ENCODE measurements at places on chromosomes 13 and 19.

DNA sequence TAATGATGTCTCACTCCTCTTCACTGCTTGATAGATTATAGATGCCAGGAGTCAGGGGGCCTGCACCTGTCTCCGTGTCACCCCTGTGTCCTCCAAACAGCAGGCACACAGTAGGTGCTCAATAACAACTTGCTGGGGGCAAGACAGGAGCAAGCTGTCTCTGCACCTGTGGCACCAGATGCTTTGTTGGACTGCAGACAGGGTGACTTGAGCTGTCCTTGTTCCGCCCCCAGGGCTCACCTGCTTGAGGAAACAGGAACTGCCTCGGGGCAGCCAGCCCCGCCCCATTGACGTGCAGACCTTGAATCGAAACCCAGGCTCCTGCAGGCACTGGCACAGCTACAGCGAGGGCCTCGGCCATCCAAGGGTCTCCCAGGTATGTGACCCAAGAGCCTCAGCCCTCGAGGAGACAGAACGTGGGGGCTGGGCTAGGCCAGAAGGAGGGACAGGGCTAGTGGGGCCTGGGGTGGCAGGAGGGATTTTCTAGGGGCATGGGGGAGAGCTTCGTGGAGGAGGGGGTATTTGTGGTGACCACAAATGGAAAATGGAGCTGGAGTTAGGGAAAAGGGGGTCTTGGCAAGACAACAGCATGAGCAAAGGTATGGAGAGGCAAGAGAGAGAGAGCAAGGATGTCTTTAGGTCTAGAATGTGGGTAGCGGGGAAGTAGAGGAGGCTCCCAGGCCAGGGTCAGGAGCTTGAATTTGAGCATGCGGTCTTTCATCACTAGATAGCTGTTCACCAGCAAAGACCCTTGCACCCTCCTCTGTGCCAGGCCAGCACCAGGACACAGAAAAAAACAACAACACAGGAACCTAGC is at the start of gene HSH2D:
TSS of gene HSH2D (plus strand) at position 287 of the 817 bp plus-strand sequence. CDS start 5,066 bp downstream, outside the sequence.
- DNase-seq = no peak

DNA sequence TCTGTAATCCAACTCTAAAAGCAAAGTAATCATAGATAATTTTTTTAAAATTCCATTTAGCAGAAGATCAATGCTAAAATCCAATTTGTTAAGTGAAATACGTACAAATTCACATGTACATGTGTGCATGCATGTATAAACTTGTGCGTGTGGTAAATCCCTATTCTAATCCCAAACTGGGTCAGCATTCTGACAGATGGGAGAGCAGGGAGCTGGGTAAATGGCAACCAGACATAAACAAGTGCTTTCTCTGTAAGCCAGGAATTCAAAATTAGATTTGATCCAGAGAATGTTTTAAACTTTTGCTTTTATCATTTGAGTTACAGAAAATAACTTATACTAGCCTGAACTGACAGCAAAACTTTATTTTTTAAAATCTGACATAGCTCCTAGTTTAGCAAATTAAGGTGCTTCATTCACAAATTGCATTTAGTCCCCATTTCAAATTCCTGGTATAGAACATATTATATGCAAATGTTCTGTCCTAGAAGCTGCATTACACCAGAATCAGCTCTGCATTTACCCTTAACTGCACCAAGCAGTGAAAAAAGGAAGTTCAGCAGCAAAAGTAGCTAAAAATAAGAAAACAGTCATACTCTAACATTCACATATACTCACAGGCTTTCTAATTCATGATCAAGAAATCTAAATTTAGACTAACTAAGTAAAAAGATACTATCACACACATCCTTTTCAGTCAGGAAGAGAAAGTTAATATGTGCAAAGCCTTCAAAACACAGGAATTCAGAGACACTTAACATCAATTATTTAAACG is 32.6 kb downstream of the UBL3 start:
- DNase-seq = peak; percentile 82

DNA sequence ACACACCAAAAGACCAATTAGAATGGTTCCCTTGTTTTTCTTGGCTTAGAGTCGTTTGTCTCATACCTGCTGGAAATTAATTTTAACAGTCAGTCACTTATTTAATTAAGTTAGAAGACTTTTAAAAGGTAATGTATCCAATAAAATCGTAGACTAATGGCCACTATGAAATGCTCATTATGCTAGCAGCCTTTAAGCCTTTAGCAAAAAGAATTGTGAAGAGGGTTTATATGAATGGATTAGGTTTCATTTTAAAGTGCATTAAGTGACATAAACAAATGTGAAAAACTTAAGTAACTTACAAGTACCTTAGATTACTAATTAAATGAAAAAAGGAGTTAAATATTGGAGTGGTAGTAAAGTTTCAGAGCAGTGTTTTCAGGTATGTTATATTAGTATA is 139.6 kb downstream of the RXFP2 start:
- DNase-seq = no peak

DNA sequence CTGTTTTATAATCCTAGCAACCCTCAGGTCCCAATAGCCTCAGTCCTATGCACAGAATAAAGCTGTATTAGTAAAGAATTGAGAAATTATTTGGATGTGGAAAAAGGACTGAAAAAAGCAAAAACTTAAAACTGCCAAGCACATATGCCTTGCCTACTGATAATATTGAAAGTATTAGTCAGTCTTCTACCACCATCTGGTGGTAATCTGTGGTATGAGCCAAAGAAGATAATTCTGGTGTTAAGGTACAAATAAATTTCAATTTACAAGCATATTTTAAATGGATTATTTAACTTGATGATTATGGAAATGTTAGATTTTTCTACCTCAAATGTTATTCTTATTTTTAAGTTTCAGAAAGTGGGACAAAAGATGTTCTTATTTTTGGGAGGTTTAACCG is 460.3 kb upstream of the KLHL1 start:
- peak; percentile 37 for DNase-seq

- no peak for DNase-seq
These were observed 62.5 kb downstream of the TNFRSF19 start for GRCh38 chr13:23632741-23633140.

DNA sequence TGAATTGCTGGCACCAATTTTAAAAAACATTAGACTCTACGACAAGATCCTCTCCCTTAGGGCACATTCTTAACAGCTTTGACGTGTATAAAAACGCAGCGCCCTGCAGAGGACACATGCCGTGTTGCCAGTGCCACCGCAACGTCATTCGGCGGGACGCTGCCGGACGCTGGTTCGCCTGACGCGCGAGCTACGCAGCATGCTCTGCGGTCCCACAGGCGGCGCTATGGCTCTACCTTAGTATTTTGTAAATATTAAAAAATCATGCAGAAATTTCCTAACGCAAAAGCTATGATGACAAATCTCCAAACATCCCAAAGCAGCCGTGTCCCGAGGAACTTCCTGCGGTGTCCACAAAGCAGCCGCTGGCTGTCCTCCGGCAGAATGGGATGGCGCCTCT is 4.2 kb upstream of the ADPRHL1 start:
- no peak for DNase-seq

GRCh38 chr13:51906581-51906980 is 44.8 kb downstream of the CCDC70 start:
- no peak for DNase-seq

- peak; percentile 5 for DNase-seq
These were observed 75.6 kb upstream of the KL start for GRCh38 chr13:32940601-32941000.

DNA sequence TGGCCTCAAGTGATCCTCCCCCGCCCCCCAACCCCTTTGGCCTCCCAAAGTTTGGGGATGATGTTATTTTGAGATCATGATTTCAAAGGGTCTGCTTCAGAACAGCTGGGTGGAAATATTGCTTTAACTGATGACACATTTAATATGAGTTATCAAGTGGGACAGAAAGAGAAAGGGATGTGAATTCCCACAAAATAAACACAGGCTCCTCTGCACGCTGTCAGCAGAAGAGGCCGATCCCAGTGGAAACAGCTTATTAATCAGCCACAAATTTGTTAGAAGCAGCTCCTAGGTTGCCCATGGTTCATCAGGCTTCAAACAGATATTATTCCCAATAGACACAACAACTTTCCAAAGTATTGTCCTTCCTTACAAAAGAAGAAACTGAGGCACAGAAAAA is 4.7 kb downstream of the DCLK1 start:
- no peak for DNase-seq

GRCh38 chr19:37817180-37817981 is 38.0 kb upstream of the ZNF573 start:
- peak; percentile 67 for DNase-seq

GRCh38 chr19:46746281-46747057 is at the start of gene STRN4:
STRN4 (minus strand) TSS chr19:46746450; CDS start chr19:46746430, 20 bp downstream.
- DNase-seq = peak; percentile 39

- DNase-seq = no peak
These were observed 22.4 kb downstream of the VAV1 start for GRCh38 chr19:6794686-6795431.

GRCh38 chr19:33442706-33443105 is 69.2 kb downstream of the CEBPG start:
- DNase-seq = no peak

DNA sequence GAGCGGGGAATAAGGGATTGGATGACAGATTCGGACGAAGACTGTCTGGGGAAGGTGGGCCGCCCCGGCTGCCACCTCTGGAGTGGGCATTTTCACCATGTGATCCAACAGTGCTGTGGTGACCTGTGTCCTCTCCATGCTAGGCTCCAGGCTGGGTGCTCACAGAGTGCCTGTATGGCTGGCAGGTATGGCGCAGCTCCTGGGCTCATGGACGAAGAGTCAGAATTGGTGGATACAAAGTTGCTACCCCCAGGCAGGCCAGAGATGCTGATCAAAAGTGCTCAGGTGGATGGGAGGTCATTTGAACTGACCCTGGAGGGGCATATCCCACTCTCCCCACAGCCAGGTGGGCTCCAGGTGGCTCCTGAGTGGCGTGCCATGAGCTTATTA is 111.3 kb upstream of the UQCRFS1 start:
- no peak for DNase-seq

DNA sequence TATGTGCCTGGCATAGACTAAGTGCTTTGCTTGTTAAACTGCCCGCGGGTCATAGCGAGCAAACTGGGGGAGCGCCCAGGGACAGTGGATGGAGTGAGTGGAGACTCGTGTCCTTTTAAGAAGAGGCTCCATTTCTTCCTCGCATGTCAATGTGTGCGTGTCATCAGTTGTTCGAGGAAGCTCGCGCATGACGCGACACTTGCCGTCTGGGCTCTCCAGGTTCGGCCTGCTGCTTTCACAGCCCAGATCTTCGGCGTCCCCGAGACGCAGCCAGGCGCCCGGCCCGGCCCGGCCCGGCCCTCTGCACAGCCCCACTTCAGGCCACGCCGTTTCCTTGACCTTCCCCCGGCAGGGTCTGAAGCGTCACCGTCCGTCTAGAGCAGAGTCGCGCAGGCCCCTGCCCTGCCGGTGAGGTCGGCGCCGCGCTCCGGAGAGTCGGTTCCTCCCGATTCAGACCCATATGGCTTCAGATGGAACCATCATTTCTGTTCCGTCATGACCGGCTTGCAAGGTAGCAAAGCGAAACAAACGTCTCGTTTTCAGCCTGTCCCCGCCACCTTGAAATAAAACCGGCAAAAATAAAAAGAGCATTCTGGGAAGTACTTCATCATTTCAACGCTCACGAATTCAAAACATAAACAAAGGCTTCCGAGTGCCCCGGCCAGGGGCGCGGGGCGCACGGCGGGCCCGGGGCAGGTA is 599 bp upstream of the ARHGEF7 start:
- DNase-seq = peak; percentile 51

GRCh38 chr13:105196052-105196451 is 1339.4 kb downstream of the EFNB2 start:
- DNase-seq = no peak

- DNase-seq = peak; percentile 77
These were observed 6.8 kb upstream of the DGKH start for GRCh38 chr13:42041684-42042035.

DNA sequence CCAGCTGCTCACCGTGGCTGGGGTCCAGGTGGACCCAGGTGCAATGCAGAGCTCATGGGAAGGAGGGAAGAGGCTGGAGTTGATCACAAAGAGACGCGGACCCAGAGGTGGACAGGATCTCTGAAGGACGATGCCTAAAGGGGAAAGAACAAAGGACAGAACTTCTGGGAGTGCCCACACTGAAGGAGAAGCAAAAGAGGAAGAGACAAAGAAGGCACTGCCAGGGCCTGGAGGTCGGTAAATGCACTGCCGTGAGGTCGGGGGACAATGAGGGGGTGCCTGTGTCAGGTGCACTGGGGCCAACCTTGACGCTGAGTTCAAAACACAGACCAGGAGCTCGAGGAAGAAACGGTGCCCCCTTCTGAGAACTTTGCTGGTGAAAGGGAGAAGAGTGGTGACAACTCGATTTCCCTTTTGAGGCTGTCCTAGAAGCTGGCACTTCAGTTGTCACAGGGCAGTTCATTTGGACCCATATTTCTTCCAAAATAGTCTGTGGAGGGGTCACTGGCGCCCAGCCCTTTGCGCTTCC is 55.6 kb downstream of the GJA3 start:
- no peak for DNase-seq

GRCh38 chr13:29453617-29454011 is 141.9 kb downstream of the SLC7A1 start:
- no peak for DNase-seq

GRCh38 chr19:14030997-14031718 is 404 bp upstream of the IL27RA start:
- no peak for DNase-seq

GRCh38 chr13:74978591-74978990 is 503.4 kb downstream of the TBC1D4 start:
- no peak for DNase-seq

- DNase-seq = no peak
These were observed 9.0 kb downstream of the ABHD8 start for GRCh38 chr19:17294051-17294891.

DNA sequence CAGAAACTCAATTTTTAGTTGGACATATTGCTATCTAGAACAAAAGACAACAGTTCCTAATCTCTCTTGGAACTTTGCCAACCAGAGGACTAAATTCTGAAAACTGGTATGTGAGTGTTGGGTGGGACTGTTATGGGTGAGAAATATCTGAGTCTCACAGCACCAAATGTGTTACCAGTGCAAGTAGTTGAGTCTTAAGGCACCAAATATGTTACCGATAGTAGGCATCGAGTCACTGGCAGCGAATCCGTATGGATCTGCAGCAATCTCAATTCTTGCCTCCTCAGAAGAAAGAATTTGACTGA is 575.2 kb downstream of the DACH1 start:
- no peak for DNase-seq

DNA sequence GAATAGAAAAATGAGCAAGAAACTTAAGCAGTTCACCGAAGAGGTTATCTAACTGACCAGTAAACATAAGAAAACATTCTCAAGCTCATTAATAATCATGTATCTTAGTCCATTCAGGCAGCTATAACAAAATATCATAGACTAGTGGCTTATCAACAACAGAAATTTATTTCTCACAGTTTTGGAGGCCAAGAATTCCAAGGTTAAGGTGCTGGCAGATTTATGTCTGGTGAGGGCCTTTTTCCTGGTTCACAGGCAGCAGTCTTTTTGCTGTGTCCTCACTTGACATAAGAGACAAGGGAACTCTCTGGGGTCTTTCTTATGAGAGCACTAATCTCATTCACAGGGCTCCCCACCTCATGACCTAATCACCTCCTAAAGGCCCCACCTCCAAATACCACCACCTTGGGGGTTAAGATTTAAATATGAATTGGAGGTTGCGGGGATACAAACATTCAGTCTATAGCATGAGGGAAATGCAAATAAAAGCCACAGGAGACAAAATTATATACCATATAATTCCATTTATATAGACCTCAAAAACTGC is 123.6 kb downstream of the ZAR1L start:
- DNase-seq = no peak

All from cerebellar cortex (tissue), 1 donor.